MCF 10A (cell line): ENCODE measurements at places on chromosomes 5 and 9.
A peak's percentile ranks its signal among the peaks of the same experiment; 100 is the strongest.

DNA sequence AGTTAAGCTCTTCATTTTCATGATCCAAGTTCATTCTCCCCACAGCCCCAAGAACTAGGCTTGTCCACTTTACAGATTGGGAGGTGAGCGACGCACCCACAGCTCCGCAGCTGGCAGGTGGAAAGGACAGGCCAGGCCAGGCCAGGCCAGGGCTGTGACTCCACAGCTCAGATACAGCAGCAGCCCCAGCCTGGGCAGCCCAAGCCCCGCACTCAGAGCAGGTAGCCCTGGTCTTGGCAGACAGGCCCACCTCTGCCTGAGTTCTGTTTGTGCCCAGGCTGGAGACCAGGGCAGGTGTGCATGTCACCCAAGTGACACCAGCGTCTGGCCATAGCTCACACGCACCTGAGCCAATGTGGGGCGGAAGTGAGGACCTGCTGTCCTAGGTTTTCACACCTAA is 124.7 kb downstream of the WNK2 start:
- H3K36me3 ChIP-seq: no peaks in the 10 kb centered on the region
- H3K4me1 ChIP-seq: peaks cover 11% of the 10 kb centered on the region
- H3K4me3 ChIP-seq: no peak overlapping the region
- no peak overlapping the region for H3K27ac ChIP-seq

DNA sequence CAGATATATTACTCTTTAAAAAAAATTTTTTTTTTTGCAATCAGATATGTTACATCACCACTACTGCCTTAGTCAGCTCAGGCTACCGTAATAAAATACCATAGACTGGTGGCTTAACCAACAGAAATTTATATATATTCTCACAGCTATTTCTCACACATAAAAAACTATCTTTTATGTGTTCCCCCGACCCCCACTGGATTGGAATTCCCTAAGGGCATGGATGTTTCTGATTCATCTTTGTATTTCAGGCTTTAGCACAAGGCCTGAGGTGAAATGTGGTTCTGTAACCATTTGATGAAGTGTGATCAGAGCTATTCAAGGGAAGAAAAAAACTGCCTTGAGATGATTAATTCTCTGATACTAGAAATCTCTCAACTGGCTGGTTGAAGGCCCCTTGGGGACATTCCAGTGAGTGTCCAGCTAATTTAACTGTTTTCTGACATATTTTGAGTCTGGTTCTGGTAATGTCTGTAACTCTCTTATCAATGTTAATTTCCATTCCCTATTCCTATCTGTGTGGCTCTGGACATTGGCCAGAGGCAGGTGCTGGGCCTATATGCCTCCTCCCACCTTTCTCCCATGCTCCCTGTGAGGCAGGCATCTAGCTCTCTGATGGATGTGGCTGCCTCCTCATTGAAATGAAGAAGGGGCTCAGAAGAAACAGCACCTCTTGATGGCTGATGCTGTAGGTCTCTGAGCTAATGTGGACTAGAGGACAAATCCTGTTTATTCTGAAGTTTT is 2.5 kb downstream of the CD14 start:
- H3K27ac ChIP-seq: no peak overlapping the region
- no peaks in the 10 kb centered on the region for H3K27me3 ChIP-seq
- H3K4me3 ChIP-seq: no peak overlapping the region
- peak; percentile 73 for DNase-seq

DNA sequence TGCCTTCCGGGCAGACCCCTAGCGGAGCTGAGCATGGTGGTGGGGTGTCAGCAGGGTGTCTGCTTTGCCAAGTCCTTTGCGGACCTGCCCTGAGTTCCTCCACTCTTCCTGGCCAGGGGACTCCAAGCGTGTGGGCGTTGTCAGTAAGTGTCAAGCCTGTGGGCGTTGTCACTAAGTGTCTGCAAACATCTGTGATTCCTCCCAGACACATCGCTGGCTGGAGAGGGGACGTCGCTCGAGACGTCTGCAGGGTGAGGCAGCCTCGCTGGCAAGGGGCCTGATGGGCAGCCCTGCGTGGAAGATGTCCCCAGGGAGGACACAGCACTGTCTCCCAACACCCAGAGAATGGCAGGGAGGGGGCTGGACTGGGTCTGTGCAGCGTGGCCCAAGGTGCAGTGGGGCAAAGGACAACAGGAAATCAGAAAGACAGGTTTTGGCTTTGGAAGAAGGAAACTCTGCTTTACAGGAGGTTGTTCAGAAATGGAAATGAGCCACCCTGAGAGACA is 28.8 kb downstream of the ADAMTSL2 start:
- no peak overlapping the region for H3K4me3 ChIP-seq
- H3K4me1 ChIP-seq: peaks cover 5% of the 10 kb centered on the region
- H3K27ac ChIP-seq: no peak overlapping the region
- DNase-seq: no peak

DNA sequence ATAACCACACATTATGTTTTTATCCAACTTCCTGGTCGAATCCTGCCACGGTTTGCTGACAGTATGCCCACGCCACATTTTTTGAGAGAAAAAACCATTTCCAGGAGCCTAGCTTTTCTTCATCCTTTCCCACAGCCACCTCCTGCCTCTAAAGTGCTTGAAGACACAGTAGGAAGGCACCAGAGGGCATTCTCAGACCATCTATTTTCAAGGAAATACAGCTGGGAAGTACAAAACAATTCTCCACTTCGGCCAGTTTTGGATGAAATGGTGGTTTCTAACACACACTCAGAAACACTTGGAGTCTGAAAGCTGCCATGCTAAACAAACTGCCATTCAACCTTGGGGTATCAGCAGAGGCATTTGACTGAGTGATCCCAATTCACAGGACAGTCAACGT is 86.3 kb upstream of the RPS23 start:
- DNase-seq: peak; percentile 73
- H3K4me1 ChIP-seq: peaks cover 31% of the 10 kb centered on the region
- H3K4me3 ChIP-seq: no peak overlapping the region
- no peak overlapping the region for H3K27ac ChIP-seq
- no peaks in the 10 kb centered on the region for H3K36me3 ChIP-seq

GRCh38 chr5:72835633-72836032 is 19.2 kb downstream of the TNPO1 start:
- no peaks in the 10 kb centered on the region for H3K27me3 ChIP-seq
- no peak overlapping the region for H3K27ac ChIP-seq
- peaks cover 11% of the 10 kb centered on the region for H3K36me3 ChIP-seq

DNA sequence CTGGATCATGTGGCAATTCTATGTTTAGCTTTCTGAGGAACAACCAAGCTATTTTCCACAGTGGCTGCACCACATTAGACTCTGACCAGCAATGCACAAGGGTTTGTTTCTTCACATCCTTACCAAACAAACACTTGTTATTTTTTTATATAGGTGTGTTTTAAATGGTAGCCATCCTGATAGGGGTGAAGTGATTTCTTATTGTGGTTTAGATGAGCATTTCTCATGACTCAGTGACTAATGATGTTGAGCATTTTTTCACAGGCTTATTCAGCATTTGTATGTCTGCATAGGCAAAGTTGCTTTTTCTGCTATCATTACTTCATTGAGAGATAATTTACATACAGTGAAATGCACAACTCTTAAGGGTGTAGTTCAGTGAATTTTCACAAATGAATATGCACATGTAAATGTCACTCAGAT is 36.0 kb downstream of the ANKRD33B start:
- H3K4me3 ChIP-seq: no peak overlapping the region
- no peaks in the 10 kb centered on the region for H3K36me3 ChIP-seq
- H3K27ac ChIP-seq: peak overlapping the region; percentile 96
- peaks cover 49% of the 10 kb centered on the region for H3K4me1 ChIP-seq
- no peaks in the 10 kb centered on the region for H3K27me3 ChIP-seq
- peak; percentile 46 for DNase-seq

GRCh38 chr9:98538203-98538602 is 170.5 kb downstream of the GABBR2 start:
- no peak overlapping the region for H3K4me3 ChIP-seq
- H3K27me3 ChIP-seq: peaks cover 46% of the 10 kb centered on the region
- H3K27ac ChIP-seq: no peak overlapping the region
- DNase-seq: no peak
